ENCODE measurements at places on chromosomes 3 and 15.
A peak's percentile ranks its signal among the peaks of the same experiment; 100 is the strongest.

- no peak for DNase-seq
These were observed 29.7 kb downstream of the ACSBG1 start for GRCh38 chr15:78204351-78205309.

DNA sequence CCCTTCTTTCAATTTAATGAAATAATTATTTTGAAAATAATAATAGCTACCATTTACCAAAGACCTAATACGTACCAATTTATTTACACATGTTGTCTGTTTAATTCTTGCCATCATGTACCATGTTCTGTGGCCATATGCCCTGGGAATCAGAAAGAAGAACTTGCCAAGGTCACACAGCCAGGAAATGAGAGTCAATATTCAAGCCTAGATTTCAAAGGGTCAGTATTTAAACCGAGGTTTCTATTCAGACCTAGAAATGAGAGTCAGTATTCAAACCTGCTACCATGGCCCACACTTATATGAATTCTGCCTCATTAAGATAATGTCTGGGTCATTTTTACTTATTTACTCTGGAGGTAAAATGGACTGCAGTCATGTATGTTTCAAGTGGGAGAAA, 103.6 kb upstream of the TBL1XR1 start:
- no peak for DNase-seq

- peak; percentile 69 for DNase-seq
These were observed at the start of gene DAPK2 for GRCh38 chr15:64046421-64047153. Gene DAPK2, minus strand, starts transcription at chr15:64046485. Its CDS starts 6,224 bp downstream, at chr15:64040261.

DNA sequence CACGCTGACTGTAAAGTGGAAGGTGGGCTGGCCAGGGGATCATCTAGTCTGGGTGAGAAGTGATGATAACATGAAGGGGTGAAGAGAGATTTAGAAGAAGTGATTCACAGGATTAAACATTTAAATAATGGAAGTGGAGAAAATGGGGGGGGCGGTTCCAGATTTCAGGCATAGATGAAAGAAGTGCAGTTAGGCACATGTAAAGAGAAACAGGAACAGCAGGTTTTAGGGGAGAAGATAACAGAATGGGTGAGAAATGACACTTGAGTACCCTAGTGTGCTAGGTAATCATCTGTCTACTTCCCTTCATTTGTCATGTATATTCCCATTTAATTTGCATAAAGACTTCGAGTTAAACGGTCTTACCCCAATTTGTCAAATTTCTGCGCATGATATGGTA, 15.3 kb downstream of the B3GNT5 start:
- no peak for DNase-seq

DNA sequence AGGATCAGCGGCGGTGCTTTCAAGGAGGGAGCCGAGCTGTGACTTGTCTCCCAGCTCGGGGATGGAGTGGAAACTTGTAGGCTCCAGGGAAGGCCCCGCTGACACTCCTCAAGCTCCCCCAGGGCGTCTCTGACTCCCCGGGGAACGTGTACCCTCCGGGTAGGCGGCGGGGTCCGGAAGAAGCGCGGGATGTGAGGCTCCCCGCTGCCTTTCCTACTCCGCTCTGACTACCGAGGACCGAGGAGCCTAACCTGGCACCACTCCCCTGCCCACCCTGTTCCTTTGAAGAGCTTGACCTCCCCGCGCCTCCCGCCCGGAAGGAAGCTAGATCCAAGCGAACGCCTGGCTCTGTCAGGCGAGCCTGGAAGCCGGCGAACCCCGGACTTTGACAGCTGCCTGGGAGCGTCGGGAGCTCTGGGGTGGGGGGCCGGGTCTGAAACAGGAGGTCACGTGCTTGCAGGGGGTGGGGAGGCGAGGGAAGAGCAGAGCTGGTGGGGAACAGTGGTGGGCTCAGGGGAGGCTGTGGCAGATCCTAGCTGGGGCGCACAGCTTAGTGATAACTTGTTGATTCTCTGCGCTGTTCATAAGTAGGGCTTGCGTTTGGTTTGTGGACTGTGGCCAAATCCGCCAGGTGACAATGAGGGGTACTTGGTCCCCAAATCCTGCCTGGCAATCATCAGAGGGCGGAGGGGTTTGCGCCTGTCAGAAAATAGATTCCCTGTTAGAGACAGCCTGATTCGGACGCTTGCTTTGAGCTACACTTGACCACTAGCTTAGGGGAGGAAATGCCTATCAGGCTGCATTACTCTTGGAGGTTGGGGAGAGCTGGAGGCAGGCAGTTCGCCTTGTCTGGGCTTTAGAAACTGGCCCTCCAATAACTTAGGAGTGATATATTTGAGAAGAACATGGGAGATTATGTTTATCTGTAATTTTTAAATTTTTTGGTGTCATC, 1.2 kb downstream of the CLSTN2 start:
- DNase-seq: no peak

DNA sequence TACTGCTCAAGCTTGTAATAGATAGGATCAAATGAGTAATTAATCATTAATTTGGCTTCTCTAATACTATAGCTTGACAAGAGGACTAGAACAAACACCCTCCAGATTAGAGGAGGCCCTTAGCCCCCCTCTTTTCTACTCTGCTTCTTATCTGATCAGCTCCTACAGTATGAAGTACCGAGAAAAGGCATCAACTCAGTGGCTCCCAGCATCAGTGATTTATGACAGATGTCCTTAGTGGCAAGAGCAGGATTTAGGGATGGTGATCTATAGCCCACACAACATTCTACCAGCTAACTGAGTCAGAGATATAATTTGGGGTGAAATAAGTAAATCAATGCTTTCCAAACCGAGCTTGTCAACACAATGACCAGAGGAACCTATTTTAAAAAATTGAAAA, 541.1 kb downstream of the NLGN1 start:
- DNase-seq: no peak

- no peak for DNase-seq
These were observed 31.3 kb upstream of the LYSMD4 start for GRCh38 chr15:99764522-99764921.

DNA sequence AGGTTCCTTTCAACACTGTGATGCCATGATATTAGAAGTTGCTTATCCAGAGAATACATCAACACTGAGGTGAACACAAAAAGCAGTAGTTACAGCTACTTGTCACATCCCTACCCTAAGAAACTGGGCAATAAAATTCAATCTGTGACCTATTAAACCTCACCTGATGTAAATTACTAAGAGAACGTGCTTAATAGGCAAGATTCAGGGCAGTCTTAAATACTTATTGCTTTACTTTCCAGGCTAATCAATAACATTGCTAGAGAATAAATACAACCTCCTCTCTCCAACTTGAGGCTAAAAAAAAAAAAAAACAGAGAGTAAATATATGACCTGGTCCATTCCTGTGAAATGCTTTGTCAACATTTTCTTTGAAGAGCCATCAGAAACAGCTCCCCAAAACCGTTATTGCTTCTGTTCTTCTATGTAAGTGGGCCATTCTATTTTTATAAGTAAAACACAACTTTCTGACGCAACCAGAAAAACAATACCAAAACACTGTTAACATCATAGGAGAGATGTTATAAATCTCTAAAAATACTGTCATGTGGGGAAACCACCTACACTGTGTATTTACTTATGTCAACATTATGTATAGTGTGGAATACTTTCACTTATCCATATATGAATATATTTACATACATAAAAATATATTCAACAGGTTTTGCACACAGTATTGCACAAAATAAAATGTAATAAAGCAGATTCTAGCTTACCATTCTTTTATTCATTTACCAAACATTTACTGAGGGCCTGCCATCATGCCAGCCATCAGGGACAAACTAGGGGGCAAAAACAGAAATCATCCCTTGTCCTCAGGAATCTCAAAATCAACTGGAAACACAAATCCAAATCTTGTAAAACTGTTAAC, 2.7 kb downstream of the NKIRAS1 start:
- no peak for DNase-seq

DNA sequence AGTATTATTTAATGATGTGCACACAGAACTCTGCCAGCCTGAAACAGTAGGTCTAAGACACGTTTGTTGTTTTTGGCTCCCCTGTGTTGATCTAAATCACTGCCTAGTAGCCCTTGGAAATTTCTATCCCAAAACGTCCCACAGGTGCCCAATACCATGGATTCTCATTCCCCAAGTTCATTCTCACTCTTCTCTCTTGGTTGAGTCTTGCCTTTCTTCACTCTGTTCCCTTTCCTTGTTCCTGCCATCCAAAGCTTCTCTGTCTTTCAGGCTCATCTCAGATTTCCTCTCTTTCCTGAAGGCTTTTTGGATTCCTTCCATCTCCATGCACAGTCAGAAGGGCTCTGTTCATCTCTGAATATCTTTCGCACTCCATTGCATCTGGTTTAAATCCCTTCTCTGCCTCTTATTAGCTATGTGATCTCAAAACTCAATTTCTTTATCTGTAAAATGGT, 54.2 kb downstream of the PPARG start:
- DNase-seq: no peak

DNA sequence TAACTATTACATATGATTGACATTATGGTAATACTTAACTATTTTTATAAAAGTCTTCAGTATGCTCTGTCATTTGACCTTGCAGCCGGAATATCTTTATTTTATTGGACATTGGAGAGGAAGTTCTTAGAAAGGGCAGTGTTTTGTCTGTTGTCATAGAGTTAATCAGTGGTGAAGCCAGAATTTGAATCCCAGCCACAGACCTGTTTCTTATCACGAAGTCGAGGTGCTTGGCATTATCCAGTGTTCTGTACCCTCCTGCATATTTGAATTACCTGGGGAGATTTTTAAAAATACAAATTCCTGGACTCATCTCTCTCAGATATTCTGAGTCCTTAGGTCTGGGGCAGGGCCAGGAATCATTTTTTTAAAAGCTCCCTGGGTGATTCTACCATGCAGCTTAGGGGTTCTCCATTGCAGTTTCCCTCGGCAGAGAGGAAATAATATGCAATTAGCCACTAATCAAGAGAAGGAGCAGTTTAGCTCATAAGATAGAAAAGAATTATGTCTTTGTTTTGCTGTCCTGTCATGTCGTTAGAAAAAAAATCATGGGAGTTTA, 195.6 kb upstream of the CFAP20DC start:
- DNase-seq: no peak

GRCh38 chr3:152786977-152787681, 47.8 kb upstream of the P2RY1 start:
- DNase-seq: no peak

GRCh38 chr15:67135494-67135893, 70.1 kb downstream of the SMAD3 start:
- peak; percentile 33 for DNase-seq

DNA sequence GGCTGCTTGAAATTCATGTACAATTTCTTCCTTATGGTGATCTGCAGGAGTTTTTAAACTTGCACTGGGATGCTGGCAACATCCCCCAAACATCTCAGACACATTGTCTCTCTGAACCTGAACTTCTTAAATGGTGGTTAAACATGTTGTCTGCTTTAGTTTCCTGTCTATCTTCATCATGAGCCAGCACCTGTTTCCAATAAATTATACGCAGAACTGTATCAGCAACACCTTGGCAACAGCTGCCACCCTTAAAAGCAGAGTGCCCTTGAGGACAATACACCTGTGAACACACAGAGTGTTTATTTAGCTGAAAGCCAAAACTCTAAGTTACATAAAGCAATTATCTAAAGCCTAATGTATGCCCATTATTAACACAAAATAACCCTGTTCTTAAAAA, 242.9 kb downstream of the WNT5A start:
- DNase-seq: no peak

GRCh38 chr3:24522146-24522579, 27.5 kb upstream of the THRB start:
- DNase-seq: no peak

DNA sequence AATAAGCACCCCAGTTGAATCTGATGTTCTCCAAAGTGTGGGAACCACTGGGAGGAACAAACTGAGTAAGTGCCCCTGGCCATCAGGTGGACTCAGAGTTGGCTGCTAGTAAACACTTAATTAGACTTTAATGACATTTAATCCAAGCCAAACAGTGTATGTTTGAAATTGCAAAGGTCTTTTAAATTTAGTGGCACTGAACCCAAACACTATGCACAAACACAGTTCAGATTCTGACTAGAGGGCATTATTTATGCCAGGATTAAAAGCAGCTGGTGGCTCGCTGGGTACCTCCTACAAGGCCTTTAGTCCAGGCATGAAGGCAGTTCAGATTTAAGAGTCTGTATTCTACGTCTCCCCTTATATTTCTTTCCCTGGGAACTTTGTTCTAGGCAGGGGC, 264.8 kb downstream of the CLSTN2 start:
- DNase-seq: no peak

DNA sequence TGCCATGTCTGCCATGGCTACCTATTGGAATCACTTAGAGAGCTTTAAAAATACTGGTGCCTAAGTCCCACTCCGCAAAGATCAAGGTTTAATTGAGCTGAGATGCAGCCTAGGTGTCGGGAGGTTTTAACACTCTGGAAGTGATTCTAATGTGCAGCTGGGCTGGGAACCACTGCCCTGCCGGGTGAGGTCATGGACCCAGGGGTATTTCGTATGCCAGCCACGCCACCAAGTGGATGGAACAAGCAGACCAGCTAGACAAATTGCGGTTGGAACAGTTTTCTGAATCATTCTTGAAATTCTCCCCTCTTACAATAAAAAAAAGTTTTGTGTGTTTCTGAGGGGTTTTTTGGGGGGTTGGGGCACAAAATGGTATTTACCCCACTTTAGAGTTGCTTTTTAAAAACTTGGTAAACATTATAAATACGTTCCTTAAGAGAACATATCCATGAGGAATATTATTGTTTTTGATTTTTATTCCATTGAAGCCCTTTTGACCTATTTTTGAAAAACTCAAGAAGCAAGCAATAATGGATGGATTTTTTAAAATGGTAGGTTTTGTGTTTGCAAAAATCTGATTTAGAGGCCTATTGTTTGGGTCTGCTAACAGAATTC, 66.2 kb upstream of the CSTA start:
- peak; percentile 78 for DNase-seq

GRCh38 chr15:66923438-66923881, 141.9 kb upstream of the SMAD3 start:
- peak; percentile 55 for DNase-seq

- DNase-seq: no peak
These were observed 491.8 kb downstream of the SQOR start for GRCh38 chr15:46126581-46126980.

DNA sequence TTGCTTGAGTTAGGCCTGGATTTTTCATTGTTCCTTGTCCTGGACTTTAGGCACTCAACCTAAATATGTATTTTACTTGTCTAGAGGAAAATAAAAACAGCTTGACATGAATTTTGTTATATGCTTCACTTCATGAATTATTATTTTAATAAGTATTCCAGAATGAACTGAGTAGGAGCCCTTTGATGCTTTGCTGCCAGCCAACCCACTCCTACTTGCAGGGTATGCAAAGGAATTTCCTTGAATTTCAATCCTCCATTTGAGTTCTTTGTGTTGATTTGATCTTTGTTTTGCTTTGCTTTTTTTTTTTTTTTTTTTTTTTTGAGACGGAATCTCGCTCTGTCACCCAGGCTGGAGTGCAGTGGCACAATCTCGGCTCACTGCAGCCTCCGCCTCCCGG, 11.6 kb downstream of the ARL6IP5 start:
- no peak for DNase-seq

- DNase-seq: no peak
These were observed 23.1 kb downstream of the CCNL1 start for GRCh38 chr3:157136647-157137387.

GRCh38 chr3:66729687-66730393, 229.0 kb upstream of the LRIG1 start:
- DNase-seq: no peak

- DNase-seq: peak; percentile 89
These were observed 259.1 kb upstream of the TPM1 start for GRCh38 chr15:62783303-62783957.

GRCh38 chr15:89669941-89670340, 9.2 kb downstream of the PLIN1 start:
- DNase-seq: no peak
